ENCODE measurements at places on chromosomes 13 and 19.

GRCh38 chr19:49987159-49987698 lies 26.3 kb upstream of the SIGLEC11 start:
- DNase-seq: peak; percentile 86

- DNase-seq: peak; percentile 75
Observed at GRCh38 chr19:7636691-7637373, at the start of gene STXBP2. Gene STXBP2 (plus strand): TSS chr19:7637110. CDS start chr19:7637150, 40 bp downstream.

DNA sequence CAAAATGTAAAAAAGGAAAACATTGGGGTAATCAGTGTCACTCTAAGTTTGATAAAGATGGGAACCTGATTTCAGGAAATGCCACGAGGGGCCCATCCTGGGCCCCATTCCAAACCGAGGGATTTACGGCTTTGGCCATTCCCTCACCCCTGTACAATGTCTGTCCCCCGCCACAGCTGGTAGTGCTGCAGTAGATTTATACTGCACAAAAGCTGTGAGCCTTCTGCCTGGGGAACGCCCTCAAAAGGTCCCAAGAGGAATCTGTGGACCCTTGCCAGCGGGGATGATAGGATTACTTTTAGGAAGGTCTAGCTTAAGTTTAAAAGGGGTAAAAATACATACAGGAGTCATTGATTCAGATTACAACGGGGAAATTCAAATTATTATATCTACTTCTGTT lies 173.4 kb upstream of the SGCG start:
- no peak for DNase-seq

GRCh38 chr13:108270442-108270841 lies 924 bp downstream of the TNFSF13B start:
- no peak for DNase-seq

GRCh38 chr13:49649244-49649962 lies 21.1 kb downstream of the ARL11 start:
- peak; percentile 60 for DNase-seq

- DNase-seq: peak; percentile 28
Observed at GRCh38 chr19:55116232-55116858, 1.1 kb downstream of the PPP1R12C start.

DNA sequence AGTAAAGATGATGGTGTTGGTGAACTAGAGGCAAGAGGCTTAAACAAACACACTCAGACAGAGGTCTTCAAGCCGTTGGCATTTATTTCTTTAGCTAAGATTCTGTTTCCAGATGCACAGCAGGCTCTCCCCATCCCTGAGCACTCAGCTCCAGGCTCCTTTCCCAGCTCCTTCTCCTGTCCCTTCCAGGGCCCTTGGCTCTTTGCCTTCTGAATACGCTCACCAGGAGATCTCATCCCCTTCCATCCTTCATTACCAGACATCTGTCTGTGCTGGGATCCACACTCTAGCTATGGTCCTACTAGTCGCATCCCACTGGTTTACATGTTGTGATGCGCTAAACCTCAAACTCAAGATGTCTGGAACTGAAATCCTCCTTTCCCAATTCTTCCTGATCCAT lies 25.3 kb upstream of the DOCK9 start:
- DNase-seq: no peak

DNA sequence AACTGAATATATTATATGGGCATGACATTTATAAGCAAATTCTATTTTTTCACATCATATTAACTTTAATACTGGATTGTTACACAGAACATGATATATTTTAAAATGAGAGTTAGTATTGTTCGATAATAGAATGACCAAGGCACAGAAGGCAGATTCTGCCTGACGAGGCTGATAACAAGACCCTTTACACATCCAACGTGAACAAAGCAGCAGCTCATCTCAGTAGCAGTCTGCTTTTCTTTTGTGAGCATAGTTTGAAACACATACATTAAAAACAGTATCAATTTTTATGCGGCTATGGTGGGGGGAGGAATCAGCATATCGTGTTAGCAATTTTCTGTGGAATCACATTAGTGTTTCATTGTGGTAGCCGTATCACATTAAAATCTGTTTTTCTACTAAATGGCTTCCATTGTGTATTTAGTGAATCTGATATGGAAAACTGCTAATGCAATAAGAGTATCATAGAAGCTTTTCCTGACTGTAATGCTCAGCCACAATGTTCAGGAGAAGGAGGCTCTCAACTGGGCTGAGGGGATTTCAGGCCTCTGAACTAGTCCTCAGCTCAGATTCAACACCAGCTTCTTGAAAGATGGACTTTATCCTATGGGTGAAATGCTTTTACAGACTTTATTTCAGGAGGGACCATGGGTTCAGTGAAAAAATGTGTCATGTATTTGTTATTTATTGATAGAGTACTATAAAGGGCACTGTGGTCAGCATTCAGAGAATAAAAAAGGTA lies 4.0 kb downstream of the SMAD9 start:
- DNase-seq: no peak

DNA sequence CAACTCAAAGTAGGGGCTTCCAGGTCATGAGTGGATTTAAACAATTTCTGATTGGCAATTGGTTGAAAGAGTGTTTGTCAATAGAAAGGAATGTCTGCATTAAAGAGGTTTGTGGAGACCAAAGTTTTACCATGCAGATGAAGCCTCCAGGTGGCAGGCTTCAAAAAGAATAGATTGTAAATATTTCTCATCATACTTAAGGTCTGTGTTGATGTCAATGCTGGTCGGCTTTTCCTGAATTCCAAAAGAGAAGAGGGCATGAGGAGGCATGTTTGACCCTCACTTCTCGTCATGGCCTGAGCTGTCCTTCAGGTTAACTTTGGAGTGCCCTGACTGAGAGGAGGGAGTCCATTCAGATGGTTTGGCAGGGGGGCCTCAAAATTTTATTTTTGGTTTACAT lies 125.4 kb upstream of the RFC3 start:
- no peak for DNase-seq

DNA sequence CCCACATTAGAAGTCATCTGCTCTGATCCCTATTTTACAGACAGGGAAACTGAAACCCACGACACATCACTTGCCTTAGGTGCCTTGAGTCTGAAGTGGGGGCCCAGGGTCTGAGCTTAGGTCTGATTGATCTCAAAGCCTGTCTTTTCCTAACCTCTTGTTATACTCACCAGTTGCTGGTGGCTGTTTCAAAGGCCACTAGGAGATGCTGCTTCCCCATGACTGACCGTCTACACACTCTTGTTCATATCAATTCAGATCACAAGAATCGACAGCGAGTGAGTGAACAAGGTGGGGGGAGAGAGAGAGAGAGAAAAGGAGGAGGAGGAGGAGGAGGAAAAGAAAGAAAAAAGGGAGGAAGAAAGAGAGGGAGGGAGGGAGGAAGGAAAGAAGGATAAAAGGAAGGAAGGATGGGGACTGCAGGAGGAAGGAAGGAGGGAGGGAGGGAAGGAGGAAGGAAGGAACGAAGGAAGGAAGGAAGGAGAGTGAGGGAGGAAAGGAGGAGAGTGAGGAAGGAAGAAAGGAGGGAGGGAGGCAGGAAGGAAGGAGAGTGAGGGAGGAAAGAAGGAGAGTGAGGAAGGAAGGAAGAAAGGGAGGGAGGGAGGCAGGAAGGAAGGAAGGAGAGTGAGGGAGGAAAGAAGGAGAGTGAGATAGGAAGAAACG lies 3.3 kb downstream of the OR10H1 start:
- DNase-seq: peak; percentile 30

DNA sequence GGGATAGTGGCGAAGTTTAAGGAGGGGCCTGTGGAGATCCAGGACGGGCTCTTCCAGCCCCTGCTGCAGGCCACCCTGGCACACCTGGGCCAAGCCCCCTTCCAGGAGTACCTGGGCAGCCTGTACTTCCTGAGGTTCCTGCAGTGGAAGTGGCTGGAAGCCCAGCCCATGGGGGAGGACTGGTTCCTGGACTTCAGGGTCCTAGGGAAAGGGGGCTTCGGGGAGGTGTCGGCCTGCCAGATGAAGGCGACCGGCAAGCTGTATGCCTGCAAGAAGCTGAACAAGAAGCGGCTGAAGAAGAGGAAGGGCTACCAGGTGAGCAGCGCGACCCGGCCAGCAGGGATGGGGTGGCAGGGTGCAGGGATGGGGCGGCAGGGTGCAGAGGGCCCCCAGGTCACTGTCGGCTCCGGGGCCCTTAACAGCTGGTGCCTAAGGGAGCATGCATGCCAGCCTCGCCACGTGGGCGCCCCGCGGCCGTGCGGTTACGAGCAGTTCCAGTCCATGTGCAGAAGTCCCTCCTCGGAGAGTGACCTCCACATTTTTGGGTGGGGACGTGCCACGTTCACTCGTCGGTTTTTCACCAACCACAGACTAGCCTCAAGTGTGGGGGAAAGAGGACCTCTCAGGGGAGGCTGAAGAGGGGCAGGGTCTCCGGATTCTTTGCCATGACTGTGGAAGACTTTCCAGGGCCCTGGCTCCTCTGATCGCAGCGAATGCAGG lies 912 bp downstream of the GRK1 start:
- DNase-seq: no peak

Data from SW480 (cell line).